ENCODE measurements at places on chromosomes 13 and 19.

DNA sequence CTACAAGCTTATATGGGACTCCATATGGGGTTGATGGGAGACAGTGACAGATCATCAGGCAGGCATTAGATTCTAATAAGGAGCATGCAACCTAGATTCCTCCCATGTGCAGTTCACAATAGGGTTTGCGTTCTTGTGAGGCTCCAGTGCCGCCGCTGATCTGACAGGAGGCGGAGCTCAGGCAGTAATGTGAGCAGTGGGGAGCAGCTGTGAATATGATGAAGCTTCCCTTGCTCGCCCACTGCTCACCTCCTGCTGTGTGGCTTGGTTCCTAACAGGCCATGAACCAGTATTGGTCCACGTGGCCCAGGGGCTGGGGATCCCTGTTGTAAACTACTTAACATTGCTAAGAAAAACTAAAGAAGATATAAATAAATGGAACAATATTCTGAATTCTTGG, 378.4 kb downstream of the KCNRG start:
- DNase-seq, result no peak

DNA sequence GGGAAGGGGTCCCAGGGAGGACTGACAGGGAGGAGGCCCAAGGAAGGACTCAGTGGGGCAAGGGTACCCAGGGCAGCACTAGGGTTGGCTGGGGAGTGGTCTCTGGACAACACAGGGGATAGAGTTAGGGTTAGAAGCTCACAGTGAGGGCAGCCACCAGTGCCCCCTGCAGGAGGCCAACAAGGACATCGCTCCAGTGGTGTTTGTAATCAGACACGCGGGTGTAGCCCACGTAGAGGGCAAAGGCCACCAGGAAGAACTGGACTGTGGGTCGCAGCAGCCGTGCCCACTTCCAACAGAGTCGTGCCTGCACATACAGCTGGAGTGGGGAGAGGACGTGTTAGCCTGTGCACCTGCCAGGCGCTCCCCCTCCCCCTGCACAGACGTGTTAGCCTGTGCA, 9.2 kb downstream of the PLPP2 start:
- no peak for DNase-seq

- no peak for DNase-seq
These were observed 128.9 kb downstream of the CDK8 start for GRCh38 chr13:26382835-26383234.

- no peak for DNase-seq
These were observed 355.9 kb downstream of the KLF12 start for GRCh38 chr13:73778242-73778864.

DNA sequence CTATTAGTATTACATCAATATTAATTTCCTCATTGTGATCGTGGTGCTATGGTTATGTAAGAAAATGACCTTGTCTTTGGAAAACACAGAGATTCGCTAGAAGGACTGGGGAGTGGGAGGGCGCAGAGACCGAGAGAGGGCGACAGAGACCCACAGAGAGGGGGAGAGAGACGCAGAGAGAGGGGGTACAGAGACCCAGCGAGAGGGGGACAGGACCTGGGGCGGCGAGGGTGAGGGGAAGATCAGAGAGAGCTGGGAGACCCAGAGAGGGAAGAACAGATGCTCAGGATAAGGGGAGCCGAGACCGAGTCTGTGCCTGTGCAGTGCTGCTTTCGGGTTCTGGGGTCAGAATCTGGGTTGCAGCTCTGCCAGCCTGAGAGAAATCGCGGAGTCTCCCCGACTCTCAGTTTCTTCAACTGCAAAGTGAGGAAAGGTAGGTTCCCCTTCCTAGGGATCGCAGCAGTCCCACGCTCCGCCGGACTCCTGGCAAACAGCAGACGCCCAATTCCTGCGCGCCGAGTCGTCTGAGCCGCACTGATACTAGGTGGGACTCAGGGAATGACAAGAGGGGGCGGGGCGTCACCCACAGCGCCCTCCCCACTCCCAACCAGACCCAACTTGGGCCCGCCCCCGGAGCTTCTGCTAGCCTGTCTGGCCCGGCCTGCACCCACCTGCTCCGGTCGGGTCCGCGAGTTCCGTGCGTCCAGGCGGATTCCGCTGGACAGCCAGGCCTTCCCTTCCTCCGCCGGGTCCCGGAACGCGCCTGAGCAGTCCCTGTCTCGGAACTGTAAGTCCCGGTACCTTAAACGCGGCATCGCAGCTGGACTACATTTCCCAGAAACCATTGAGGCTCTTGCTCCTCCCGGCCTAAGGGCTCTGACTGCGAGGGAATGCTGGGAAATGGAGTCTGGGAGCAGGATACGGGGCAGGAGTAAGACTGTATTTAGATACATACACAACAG, 15.3 kb downstream of the IZUMO2 start:
- DNase-seq, result peak; percentile 62

DNA sequence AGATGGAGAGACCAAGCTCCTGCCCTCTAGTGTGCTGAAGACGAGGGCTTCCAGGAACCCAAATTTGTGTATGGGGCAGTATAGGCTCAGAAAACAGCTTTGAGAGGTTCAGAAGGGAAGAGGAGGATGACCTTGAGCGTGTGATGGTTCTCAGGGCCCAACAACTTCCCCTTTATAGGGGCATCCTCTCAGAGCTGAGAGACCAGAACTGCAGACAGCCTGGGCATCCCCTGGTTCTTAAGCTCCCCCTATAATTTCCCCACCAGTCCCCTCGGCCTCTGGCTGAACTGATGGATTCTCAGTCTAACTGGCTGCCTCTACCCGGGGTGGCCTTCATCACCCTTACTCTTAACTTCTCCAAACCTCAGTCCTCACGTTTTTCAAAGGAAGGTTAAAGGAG, 167.5 kb downstream of the URI1 start:
- DNase-seq, result no peak

GRCh38 chr19:55156202-55157063, 1.1 kb downstream of the TNNI3 start:
- DNase-seq, result no peak

GRCh38 chr19:2037651-2038255, 13.3 kb downstream of the MKNK2 start:
- DNase-seq, result no peak

DNA sequence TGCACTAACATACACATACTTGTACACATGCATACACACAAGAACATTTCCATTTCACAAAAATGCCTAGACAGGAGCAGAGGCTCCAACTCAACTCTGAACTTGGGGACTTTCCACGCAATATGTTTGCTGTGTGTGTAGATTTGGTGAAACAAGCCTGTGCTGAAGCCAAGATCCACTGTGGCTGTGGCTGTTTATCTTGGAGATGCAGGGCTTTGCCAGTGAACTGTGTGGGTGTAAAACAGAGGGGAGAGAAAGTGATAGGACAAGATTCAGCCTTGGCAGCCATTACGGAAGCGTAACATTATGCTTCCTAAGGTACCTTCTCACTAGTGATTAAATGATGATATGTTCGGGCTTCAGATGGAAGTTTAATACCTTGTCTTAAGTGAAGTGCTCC, 73.2 kb upstream of the MBNL2 start:
- no peak for DNase-seq

GRCh38 chr13:46192412-46192811, 10.4 kb upstream of the LCP1 start:
- no peak for DNase-seq

- DNase-seq, result no peak
These were observed 113.8 kb downstream of the SLITRK6 start for GRCh38 chr13:85685436-85685835.

DNA sequence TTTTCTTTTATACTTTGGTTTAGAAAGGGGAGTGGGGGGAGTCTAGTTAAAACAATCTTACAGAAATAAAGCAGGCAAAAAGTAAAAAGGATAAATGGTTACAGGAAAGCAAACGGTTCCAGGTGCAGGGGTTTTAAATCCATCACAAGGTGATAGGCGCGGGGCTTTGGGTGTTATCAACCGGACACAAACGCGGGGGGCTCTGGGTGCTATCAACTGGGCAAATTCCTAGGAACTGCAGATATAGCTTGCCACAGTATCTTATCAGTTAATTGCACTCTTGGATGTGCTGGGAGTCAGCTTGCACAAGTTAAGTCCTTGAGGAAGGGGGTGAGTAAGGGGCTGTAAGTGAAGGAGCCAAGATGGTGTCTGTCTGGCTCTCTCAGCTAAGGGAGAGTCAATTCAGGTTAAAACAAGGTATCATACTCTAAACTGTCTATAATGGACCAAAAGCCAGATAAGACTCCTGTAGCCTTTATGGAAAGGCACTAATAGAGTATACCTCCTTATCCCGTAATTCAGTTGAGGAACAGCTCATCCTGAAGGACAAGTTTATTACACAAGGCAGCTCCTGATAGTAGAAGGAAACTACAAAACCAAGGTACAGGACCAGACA, 32.6 kb upstream of the ZSCAN5A start:
- DNase-seq, result no peak

DNA sequence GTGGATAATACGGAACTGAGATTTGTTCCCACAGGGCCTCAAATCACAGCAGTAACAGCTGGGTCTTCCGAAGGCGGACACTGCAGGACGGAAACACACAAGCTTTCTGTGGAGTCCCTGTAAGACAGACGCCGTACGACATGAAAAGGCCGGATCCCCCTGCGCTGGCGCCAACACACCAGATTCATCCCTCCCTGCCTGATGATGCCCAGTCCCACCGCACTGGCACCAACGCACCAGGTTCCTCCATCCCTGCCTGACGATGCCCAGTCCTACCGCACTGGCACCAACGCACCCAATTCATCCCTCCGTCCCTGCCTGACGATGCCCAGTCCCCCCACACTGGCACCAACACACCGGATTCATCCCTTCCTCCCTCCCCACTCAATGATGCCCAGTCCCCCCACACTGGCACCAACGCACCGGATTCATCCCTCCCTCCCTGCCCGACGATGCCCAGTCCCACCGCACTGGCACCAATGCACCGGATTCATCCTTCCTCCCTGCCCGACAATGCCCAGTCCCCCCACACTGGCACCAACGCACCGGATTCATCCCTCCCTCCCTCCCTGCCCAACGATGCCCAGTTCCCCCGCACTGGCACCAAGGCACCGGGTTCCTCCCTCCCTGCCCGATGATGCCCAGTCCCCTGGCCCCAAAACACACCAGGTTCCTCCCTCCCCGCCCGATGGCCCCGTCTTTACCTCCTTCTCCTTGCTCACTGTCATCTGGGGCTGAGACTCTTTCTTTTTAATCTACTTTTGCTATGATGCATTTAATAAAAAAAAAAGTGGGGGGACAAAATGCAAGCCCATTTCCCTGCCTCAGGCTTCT, 55.1 kb downstream of the RASA3 start:
- no peak for DNase-seq

DNA sequence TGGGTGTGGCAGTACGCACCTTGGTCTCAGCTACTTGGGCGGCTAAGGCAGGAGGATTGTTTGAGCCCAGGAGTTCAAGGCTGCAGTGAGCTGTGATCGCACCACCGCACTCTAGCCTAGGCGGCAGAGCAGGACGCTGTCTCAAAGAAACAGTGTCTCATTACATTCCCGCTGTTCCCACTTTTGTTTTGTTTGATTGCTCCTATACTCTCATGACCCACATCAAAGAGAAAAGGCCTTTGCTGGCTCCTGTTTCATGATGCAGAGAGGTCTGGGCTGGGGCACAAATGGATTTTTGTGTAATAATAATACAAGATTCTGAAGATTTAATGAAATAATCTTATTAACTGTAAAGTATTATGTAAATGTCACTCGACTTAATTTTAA, 85.7 kb downstream of the LACC1 start:
- no peak for DNase-seq

DNA sequence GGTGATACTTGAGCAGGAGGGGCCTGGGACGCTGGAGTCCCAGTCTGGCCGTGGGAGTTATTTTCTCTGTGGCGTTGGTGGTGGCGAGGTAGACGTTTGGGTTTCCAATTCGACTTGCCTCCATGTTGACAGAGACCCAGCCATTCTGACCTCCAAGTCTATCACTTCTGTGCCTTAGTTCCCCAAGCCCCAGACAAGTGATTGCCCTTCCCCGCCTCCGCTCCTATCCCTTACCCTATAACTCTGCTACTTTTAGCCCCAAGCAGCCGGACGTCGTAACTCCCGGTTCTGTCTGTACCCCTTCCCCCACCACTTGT, 549 bp downstream of the TIMM50 start:
- DNase-seq, result no peak

GRCh38 chr13:102680133-102680717, 14.6 kb downstream of the METTL21C start:
- no peak for DNase-seq

DNA sequence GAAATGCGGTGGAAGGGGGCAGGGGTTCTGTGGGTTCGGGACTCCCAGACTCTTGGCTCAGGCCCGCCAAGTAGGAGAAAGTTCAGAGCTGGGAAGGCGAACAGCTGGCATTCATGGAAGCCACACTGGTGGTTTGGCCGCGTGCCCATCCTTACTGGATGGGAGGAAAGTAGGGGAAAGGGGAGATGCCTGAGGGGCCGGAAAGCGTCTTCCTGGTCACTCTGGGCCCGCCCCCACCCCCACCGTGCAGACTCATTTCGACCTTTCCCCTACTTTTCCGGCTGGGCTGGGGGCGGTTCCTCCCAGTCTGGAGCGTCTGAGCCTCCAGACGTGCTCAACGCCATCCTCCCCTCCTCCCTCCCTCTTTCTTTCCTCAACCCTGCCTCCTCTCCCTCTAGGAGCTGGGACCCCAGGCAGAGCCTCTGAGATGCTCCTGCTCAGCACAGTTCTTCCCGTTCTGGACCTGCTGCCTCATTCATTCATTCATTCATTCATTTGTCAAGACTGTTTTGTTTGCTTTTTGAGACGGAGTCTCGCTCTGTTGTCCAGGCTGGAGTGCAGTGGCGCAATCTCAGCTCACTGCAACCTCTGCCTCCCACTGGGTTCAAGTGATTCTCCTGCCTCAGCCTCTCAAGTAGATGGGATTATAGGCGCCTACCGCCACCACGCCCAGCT, 3.5 kb downstream of the ANGPTL4 start:
- no peak for DNase-seq

GRCh38 chr13:88042489-88042888, 371.3 kb downstream of the SLITRK5 start:
- DNase-seq, result no peak

DNA sequence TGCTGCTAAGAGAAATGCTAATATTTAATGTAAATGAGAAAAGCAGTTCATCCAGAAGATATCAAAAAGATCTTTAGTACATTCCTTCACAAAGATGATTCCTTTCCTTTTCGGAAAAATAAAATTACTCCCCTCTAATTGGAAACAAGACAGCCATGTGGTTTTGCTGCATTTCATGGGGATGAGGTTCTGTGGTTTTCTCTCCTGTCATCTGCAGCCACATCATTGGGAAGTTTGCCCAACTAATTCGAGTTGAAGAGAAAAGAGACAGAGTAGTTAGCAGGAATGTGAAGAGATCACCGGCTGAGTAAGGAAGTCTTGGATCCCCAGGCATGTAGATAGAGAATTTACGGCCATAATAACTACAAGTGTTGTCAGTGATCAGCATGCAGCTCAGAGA, 122.1 kb downstream of the CYSLTR2 start:
- DNase-seq, result no peak

- no peak for DNase-seq
These were observed 38.5 kb downstream of the SPATA13 start for GRCh38 chr13:24199016-24199415.

DNA sequence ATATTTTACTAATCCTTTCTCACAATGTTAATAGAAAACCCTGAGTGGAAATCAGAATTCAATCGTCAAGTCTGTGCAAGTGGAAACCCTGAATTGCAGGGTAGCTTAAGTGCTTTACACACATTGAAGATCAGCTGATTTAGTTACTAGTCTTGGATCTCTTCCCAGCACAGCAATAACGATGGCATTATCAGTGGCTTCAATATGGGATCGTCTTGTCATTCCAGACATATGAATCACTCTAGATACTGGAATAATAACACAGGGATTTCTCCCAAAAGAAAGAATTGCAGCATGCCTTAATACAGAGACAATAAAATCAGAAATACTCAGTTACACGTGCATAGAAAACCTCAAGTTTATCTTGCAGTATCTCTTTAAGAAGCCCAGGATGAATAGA, 12.6 kb upstream of the METTL21C start:
- DNase-seq, result no peak

GRCh38 chr13:29564373-29564772, 31.1 kb downstream of the SLC7A1 start:
- DNase-seq, result no peak
